Muscle of leg (tissue), 16 donors: ENCODE measurements at places on chromosomes 6 and 20. TPM values are rescaled to one million over a fixed set of nuclear protein-coding genes. Genes with fewer than 3 reads are reported as not detected.
A peak's percentile ranks its signal among the peaks of the same experiment; 100 is the strongest.

Gene SLC35B2
- 27.6 TPM for total RNA-seq

- H3K4me3 ChIP-seq = no peak overlapping the region
- H3K27ac ChIP-seq = no peak overlapping the region
- no peaks in the 10 kb centered on the region for H3K27me3 ChIP-seq
- peaks cover 17% of the 10 kb centered on the region for H3K4me1 ChIP-seq
These were observed 9.2 kb downstream of the TUBB2A start for GRCh38 chr6:3147914-3148757.

Gene LRRC73
- total RNA-seq = 0.22 TPM

GRCh38 chr6:163405412-163406309 is 8.9 kb upstream of the QKI start:
- peaks cover 18% of the 10 kb centered on the region for H3K4me1 ChIP-seq
- H3K27ac ChIP-seq = peak overlapping the region; percentile 90
- DNase-seq = peak; percentile 73
- no peaks in the 10 kb centered on the region for H3K27me3 ChIP-seq
- H3K36me3 ChIP-seq = no peaks in the 10 kb centered on the region
- peak overlapping the region; percentile 25 for H3K4me3 ChIP-seq

Gene CST4
- not detected for total RNA-seq

DNA sequence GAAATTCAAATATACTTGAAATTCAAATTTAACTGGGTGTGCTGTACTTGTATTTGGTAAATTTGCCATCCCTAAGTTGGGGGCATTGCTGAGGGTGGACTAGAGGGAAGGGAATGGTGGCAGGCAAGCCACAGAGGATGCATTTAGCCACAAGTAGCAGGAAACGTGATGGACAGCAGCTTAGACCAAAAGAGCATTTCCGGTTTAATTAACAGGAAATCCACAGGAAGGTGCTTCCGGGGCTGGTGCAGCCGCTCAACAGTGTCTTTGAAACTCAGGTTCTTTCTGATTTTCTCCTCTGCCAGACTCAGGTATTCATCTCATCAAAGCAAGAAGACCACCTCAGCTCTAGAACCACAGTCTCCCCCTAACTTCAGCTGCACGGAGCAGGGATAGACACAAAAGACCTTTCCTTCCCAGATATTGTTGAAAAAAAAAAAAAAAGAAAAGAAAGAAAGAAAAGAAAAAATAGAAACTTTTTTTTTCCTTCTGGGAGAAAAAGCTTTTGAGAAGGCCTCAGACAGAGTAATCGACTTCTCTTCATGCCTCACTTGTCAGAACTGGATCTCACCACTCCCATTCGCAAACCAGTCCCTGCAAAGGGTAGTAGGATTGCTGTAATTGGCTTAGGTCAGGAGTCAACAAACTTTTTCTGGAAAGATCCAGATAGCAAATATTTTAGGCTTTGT is 8.0 kb upstream of the BCAS1 start:
- H3K4me1 ChIP-seq = no peaks in the 10 kb centered on the region
- DNase-seq = peak; percentile 29
- no peaks in the 10 kb centered on the region for H3K36me3 ChIP-seq
- H3K4me3 ChIP-seq = no peak overlapping the region
- no peaks in the 10 kb centered on the region for H3K27me3 ChIP-seq

DNA sequence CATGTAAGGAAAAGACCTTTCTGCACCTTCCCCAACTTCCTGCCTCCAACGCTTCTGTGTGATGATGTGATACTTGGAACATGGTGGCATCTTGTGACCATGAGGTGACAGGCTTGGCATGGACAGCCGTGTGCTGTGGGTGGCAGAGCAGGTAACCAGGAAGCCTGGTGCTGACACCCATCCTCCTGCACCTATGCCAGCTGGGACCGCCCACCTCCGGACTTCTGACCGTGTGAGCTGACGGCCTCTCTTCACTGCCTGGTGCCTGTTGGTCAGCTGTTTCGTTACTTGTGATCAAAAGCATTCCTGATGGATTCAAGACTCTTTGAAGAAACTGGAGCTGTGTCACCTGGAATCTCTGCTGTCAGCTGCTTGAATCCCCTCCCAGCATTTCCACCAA is 70.3 kb downstream of the TMEM242 start:
- H3K27ac ChIP-seq = no peak overlapping the region
- peaks cover 13% of the 10 kb centered on the region for H3K4me1 ChIP-seq
- H3K4me3 ChIP-seq = no peak overlapping the region
- peaks cover 7% of the 10 kb centered on the region for H3K27me3 ChIP-seq

GRCh38 chr20:17504898-17505635 is 26.1 kb downstream of the BFSP1 start:
- peak overlapping the region; percentile 22 for H3K27ac ChIP-seq
- H3K4me3 ChIP-seq = peak overlapping the region; percentile 48
- peaks cover 11% of the 10 kb centered on the region for H3K4me1 ChIP-seq
- no peaks in the 10 kb centered on the region for H3K27me3 ChIP-seq

DNA sequence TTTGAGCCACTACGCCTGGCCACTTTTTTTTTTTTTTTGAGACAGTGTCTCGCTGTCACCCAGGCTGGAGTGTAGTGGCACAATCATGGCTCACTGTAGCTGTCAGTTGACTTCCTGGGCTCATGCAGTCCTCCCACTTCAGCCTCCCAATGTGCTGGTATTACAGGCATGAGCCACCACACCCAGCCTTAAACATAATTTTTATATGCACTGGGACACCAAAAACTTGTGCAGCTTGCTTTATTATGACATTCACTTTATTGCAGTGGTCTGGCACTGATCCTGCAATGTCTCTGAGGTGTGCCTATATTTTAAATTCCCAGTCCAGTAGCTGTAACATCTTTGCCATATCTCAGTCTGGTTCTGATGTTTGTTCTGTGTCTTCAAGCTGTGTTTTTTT is 34.7 kb downstream of the KAT14 start:
- no peak overlapping the region for H3K4me3 ChIP-seq
- DNase-seq = no peak
- H3K4me1 ChIP-seq = no peaks in the 10 kb centered on the region

Gene MOG
- total RNA-seq = not detected

Gene OGFRL1
- total RNA-seq = 6.8 TPM

Gene TSPO2
- 0.22 TPM for total RNA-seq

Gene RPL10A
- 3,614 TPM for total RNA-seq

GRCh38 chr20:61502433-61502832 is 250.4 kb downstream of the CDH4 start:
- H3K27me3 ChIP-seq = peaks cover 12% of the 10 kb centered on the region
- H3K36me3 ChIP-seq = no peaks in the 10 kb centered on the region
- no peaks in the 10 kb centered on the region for H3K4me1 ChIP-seq
- DNase-seq = no peak
- no peak overlapping the region for H3K4me3 ChIP-seq
- no peak overlapping the region for H3K27ac ChIP-seq

Gene WFDC12
- total RNA-seq = not detected

Gene ELOVL2
- total RNA-seq = 1.5 TPM

GRCh38 chr20:34402461-34402860 is 39.4 kb downstream of the ITCH start:
- H3K4me1 ChIP-seq = no peaks in the 10 kb centered on the region
- no peak overlapping the region for H3K4me3 ChIP-seq
- H3K27me3 ChIP-seq = no peaks in the 10 kb centered on the region
- no peak for DNase-seq
- H3K27ac ChIP-seq = no peak overlapping the region

Gene BTN1A1
- 0.04 TPM for total RNA-seq

- no peak overlapping the region for H3K27ac ChIP-seq
- DNase-seq = no peak
- no peaks in the 10 kb centered on the region for H3K4me1 ChIP-seq
- no peak overlapping the region for H3K4me3 ChIP-seq
- peaks cover 5% of the 10 kb centered on the region for H3K27me3 ChIP-seq
These were observed 19.9 kb downstream of the GRM4 start for GRCh38 chr6:34125939-34126338.

DNA sequence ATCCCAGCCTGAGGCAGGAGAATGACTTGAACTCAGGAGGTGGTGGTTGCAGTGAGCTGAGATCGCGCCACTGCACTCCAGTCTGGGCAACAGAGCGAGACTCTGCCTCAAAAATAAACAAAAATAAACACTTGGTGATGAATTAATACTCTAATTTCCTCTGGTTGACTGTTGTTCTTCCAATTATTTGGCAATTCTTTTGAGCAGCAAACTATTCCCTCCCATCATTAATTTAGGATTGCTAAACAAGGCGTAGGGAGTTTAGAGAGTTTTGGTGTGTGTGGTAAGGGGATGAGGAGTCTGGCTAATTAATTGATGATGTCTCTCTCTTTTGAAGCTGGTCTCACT is 2.7 kb upstream of the ID1 start:
- no peak overlapping the region for H3K4me3 ChIP-seq
- peaks cover 33% of the 10 kb centered on the region for H3K4me1 ChIP-seq
- H3K27ac ChIP-seq = peak overlapping the region; percentile 13
- no peak for DNase-seq
- peaks cover 11% of the 10 kb centered on the region for H3K27me3 ChIP-seq
- no peaks in the 10 kb centered on the region for H3K36me3 ChIP-seq

Gene HLA-DQA1
- total RNA-seq = 2.6 TPM

DNA sequence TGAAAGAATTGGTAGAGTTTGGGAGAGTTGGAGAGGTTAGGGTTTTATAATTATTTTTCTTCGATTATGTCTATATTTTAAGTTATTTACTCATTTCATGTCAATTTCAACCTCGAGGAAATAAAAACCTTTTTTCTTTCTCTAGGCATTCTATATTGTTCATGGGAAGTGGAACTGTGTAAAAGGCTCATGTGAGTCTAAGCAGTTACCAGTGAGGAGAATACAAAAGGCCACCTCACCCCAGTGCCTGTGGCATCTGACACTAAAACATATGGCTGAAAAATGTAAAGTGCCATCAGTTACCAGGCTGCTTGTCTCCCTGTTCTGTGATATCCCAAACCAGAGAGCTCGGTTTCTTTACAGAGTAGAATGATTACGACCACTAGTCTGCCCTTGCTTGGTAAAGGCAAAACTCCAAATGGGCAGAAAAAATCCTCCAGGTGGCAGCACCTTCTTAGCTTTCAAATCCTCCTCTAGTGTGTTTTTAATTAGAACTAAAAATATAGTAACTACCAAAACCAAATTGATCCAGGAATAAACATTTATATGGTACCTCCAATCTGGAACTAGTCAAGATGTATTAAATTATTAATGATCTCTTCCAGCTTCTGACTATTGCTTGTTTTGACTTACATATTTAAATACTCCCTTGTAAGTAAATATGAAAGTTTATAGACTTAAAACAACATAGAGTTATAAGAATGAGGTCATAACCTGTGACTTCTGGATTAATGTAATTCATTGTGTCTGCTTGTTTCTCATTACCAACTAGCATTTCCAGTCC is 122.6 kb upstream of the MCHR2 start:
- no peak overlapping the region for H3K4me3 ChIP-seq
- DNase-seq = peak; percentile 65
- no peaks in the 10 kb centered on the region for H3K36me3 ChIP-seq

Gene CCDC170
- 1.2 TPM for total RNA-seq

DNA sequence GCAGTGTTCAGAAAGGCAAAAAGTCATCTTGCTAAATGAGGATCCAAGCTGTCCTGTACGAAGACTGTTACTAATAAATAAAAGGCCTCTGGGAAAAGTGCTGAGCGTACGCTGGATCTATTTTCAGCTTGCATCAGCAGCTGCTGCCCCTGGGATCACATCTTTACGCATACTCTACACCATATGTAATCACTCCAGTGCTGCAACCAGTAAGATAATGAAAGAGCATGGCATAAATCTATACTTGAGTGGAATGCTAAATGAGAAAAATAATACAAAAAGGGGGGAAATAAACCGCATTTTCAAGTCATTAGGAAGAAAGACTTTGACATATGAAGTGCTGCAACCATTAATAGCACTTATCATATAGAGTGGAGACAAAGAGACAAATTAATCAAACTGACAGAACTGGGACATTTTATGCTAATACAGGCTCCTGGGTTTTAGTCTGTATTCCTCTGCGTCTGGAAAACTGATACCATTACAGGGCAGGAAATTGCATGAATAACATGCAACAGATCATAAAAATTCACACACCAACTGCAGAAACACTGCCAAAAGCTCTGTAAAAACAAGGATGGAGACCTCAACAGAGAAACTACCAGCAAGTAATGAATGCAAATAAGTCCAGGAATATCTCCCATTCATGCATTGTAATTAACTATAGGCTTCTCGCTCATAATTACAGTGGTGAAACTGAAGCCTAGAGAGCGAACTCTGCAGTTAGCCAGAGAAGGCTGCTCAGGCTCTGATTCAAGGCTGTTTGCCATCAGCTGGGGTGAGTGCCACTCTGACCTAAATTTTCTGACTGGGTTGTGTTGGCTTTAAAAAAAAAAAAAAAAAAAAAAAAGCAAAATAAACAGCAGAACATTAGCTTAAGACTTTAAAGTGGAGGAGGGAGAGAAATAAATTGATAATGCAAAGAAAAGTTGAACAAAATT is 83.8 kb downstream of the GJA10 start:
- no peaks in the 10 kb centered on the region for H3K27me3 ChIP-seq
- H3K4me1 ChIP-seq = peaks cover 19% of the 10 kb centered on the region
- H3K36me3 ChIP-seq = no peaks in the 10 kb centered on the region
- H3K27ac ChIP-seq = peak overlapping the region; percentile 75
- DNase-seq = peak; percentile 96

Gene CNKSR3
- 14.0 TPM for total RNA-seq

GRCh38 chr6:36039112-36039511 is 11.5 kb downstream of the MAPK14 start:
- no peaks in the 10 kb centered on the region for H3K27me3 ChIP-seq
- no peaks in the 10 kb centered on the region for H3K36me3 ChIP-seq
- H3K4me3 ChIP-seq = no peak overlapping the region
- H3K27ac ChIP-seq = no peak overlapping the region
- peaks cover 5% of the 10 kb centered on the region for H3K4me1 ChIP-seq
- no peak for DNase-seq

DNA sequence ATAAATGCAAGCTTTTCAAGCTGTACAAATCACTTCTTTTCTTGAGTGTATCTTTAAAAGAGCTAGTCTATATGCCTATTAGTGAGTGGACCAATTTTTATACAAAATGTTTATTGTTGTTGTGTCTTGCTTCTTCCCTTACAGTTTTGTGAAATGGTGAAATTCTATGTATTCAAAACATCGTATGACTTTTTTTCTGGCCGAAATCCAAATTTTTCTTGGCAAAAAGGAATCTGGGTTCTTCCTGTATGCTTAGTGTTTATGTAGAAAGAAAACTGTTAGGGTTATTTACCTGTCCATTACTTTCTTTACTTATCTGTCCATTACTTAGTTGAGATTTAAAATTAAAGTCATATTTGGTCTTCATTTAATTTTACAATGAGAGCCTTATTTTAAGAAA is 153.9 kb downstream of the MMS22L start:
- H3K4me3 ChIP-seq = no peak overlapping the region
- H3K27me3 ChIP-seq = no peaks in the 10 kb centered on the region
- no peaks in the 10 kb centered on the region for H3K4me1 ChIP-seq

GRCh38 chr6:21193790-21194475 is 399.6 kb upstream of the SOX4 start:
- H3K4me1 ChIP-seq = peaks cover under 1% of the 10 kb centered on the region
- H3K27ac ChIP-seq = no peak overlapping the region
- H3K27me3 ChIP-seq = no peaks in the 10 kb centered on the region
- H3K4me3 ChIP-seq = no peak overlapping the region
- no peak for DNase-seq
- no peaks in the 10 kb centered on the region for H3K36me3 ChIP-seq

- no peaks in the 10 kb centered on the region for H3K4me1 ChIP-seq
- H3K4me3 ChIP-seq = no peak overlapping the region
- H3K27ac ChIP-seq = no peak overlapping the region
- DNase-seq = no peak
- no peaks in the 10 kb centered on the region for H3K27me3 ChIP-seq
These were observed 9.0 kb downstream of the OR2W1 start for GRCh38 chr6:29035951-29036350.

- peak overlapping the region; percentile 35 for H3K27ac ChIP-seq
- DNase-seq = peak; percentile 14
- no peaks in the 10 kb centered on the region for H3K36me3 ChIP-seq
These were observed 12.9 kb upstream of the ZNF391 start for GRCh38 chr6:27375613-27376079.

Gene GGTLC1
- not detected for total RNA-seq
